ENCODE measurements at places on chromosomes 1 and 21.

- DNase-seq = no peak
These were observed 96.8 kb upstream of the ADGRL2 start for GRCh38 chr1:81703756-81704463.

GRCh38 chr21:32064281-32064910 lies 191.6 kb downstream of the HUNK start:
- no peak for DNase-seq

- DNase-seq = peak; percentile 81
These were observed 23.0 kb downstream of the ACTA1 start for GRCh38 chr1:229410692-229411433.

GRCh38 chr1:12244078-12244477 lies 14.2 kb downstream of the VPS13D start:
- DNase-seq = peak; percentile 61

GRCh38 chr1:99677416-99677815 lies 31.5 kb downstream of the PALMD start:
- no peak for DNase-seq

DNA sequence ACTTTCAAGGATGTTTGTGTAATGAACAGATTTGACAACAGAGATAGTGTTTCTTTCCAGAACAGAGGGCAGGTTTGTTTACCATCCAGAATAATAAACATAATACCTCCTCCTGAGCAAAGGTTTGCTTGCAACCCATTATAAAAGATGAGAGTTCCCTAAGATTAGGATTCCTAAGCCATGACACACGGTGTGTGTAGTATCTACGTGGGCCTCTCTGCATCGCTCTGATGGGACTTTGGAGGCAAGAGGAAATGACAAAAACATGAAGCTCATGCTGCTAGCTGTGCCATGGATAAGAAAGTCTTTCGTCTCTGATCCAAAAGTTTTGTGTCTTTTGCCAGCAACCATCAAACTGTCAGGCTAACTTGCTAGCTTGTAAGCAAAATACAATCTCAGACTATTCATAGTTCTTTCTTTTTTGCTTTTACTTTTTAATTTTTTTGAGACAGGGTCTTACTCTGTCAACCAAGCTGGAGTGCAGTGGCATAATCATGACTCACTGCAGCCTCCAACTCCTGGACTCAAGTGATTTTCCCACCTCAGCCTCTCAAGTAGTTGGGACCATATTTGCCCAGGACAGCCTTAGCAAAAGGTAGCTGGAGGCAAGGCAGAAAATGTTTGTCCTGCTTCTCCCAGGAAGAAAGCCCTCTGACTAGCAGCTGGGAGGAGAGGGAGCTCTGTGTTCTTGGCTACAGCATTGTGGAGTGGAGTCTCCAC lies 81.1 kb downstream of the LHX4 start:
- no peak for DNase-seq

DNA sequence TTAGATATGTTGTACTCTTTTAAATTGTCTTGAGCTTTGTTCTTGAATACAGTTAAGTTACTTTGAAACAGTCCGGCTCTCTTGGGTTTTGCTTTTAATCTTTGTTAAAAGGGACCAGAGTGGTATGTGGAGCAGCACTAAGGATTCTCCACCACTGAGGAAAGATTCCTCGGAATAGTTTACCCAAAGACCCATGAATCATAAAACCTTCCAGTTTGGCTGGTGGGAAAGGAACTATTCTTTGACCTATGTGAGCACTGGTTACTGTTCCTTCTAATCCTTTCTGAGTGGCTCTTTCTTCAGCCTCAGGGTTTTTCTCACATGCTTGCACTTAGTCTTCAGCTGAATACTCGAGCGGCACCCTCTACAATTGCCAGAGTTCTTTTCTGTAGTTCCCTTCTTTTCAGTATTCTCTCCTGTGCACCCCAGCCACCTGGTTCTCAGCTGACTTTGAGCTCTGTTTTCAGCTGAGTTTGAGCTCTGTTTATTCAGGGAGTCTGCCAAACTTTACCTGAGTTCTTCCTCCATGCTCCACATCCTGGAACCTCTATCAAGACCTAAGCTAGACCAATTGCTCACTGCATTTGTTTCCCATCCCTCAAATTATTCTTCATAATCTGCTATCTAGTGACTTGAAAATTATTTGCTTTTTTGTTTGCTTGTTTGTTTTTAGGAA lies 253.8 kb upstream of the PLXNA2 start:
- no peak for DNase-seq

GRCh38 chr1:229843627-229844238 lies 217.7 kb downstream of the URB2 start:
- DNase-seq = no peak

DNA sequence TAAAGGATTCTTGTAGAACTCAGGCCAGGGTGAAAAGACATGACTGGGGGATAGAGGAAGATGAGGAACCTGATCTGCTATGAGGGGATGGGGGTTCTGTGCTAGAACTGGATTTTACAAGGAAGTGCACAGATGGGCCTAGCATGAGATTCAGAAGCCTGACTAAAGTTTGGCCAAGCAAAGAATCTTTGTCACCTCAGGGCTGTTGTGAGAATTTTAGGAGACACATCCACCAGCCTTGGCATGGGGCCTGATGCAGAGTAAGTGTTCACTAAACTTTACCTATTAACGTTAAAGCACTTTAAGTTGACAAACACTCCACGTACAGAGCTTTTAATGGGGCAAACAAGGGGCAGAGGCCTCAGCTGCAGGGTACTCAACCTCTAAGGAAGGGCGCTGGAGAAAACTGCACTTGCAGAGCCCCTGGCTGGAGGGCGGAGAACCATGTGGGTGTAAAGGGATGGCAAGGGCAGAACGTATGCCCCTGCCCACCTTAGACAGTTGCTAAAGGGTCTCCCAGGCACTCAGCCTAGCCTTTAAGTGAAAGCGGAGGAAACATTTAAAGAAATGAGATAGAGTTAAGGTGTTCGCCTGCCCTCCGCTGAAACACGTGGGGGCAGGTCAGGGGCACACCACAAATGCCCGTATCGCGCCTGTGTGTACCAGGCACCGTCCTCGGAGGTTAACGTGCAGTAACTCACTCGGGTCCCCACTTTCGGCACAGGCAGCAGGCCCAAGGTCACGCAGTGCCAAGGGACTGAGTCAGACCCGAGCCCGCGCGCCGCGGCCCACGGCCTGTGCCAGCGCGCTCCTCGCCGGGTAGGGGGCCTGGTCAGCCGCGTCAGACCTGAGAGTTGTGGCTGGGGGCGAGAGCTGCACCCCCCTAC lies 990 bp upstream of the MRPS6 start:
- DNase-seq = no peak

- DNase-seq = no peak
These were observed 32.5 kb downstream of the THRAP3 start for GRCh38 chr1:36256558-36257374.
